ENCODE measurements at places on chromosomes 1 and 21.

DNA sequence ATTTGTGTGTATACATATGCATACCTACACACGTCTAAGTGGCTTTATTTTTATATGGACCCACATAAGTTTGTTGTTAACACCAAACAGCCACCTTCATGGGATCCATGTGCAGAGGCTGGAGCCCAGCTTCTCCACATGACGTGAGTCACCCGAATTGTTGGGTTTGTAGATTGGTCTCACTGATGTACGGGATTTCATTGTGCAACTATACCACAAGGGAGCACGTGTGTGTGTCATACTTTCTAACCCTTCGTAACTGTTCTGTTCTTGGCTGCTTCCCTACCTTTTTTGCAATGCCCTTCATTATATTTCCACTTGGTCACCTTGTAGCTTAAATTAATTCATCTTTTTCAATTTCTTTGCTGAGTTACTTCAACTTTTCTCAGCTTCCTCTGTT is 21.0 kb downstream of the SPRTN start:
- DNase-seq: no peak

GRCh38 chr1:160620942-160621632 is 25.8 kb downstream of the SLAMF1 start:
- no peak for DNase-seq

DNA sequence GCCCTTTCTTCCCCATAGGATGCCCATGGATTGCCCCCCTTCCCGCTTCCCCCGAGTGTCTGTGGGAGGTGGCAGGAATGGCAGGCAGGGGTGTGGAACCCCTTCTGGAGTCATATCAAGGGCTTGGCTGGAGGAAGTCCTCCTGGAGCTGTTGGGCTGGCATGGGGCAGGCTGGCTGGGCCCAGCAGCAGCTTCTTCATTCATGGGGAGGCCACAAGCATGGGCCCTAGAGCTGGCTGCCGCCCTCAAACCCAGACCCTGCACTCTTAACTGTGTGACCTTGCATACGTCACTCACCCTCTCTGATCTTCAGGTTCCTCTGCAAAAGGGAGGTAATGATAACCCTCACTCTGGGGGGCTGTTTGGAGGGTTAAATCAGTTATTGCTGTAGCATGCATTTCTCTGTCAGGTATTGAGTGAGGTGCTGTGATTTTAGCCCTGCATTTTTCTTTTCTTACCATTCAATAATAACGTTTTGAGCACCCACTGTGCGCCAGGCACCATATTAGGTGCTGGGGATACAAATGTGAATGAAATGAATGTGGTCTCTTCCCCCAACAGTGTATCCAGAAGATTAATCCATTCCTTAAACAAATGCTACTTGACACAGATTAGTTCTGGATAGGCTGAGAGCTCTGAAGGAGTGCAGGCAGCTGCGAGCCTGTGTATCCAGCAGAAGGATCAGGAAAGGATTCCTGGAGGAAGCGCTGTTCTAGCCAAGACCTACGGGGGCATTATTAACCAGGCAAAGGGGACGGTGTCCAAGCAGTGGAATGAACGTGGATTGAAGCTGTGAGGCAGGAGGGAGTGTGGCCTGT is 9.3 kb downstream of the PCSK9 start:
- no peak for DNase-seq

DNA sequence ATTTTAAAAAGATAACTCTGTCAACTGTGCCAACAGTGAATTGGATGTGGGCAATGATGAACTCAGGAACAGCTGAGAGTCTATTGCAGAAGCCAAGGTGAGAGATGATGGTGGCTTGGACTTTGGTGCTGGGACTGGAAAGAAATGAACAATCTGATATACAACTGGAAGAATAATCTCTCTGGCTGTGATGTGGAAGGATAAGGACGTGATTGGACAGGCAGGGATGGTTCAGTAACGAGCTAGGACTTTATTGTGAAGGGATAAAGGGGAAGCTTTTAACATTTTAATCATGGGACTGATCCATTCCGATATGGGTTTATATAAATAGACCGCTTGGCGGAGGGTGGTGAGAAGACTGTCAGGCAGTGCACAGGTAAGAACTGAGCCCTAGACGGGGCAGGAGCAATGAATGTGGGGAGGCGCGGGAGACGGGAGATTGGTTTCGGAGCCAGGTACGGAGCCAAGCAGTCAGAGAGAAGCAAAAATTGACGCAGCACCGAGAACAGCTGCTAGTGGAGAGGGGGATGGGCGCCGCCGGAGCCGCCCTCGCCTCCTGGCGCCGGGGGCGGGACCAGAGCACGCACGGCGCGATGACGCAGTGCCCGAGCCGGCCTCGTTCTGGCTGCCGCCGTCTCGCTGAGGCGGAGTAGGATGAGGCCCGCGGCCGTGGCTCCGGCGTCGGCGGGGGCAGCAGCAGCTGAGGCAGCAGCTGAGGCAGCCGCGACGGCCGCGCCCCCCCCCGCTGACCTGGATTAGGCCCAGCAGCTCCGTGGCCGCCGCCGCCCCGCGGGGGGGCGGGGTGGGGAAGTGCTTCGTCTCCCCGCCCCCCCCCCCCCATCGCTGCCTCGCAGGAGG is at the start of gene RNF11:
TSS of gene RNF11 (plus strand) at position 601 of the 858 bp plus-strand sequence. CDS start 484 bp downstream, outside the sequence.
- peak; percentile 75 for DNase-seq

DNA sequence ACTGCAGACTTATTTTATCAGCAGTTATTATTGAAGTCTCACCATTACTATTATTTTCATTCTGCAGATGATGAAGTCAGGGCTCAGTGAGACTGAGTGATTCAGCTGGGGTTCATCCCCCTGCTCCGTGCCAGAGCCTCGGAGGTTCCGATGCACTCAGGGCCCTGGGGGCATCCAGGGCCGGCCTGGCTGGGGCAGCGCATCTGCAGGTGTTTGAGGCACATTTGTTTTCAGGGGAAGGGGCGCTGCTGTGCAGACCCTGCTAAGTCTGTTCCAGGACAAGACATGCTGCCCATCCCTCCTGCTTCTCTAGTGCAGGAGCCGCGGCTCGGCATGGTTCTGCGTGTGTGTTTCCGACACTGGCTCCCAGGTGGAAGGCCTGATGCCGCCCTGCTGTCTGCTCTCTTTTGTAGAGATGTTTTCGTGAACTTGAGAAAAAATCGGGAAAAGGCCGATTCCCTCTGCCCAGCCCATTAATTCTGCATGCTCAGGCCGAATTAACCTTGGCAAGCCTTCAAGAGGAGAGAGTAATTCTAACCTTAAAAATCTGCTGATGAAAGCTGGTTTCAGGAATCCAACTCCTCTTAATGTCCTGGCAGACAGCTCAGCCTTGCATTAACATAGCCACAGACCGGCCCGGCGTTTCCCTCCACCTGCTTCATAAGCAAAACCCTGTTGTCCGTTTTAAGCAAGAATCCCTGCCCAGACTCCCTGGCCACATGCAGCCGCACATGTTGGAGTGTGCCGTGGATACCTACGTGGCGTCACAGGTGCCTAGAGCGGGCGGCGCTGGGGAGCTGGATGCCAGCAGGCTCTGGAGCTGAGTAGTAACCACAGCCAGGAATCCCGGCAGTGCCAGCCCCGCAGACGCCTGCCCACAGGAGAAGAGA is 316.0 kb upstream of the VAMP3 start:
- DNase-seq: peak; percentile 78

DNA sequence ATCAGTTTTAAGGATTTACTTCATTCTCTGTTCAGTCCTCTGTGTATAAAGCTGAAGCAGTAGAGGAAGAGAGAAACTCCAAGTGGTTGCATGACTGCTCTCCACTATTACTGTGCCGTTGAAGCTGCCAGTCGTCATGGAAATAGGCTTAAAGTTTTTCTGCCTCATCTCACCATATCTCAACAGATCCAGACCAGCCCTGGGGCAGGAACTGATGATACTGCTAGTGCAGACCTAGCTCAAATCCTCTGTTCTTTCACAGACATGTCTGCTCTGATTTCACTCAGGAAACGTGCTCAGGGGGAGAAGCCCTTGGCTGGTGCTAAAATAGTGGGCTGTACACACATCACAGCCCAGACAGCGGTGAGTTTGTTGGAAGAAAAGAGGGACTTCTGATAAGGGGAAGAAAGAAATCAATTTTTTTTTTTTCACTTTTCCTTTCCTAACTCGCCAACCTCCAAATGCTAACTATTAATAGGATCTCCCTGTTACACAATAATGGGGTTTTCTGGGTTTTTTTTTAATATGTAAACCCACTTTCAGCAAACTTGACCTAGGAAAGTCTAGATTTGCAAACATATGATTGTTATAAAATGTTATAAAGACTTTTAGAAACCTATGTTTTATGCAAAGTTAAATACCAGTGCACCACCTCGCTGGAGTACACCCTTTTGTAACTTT is 22.2 kb upstream of the STRIP1 start:
- DNase-seq: no peak

GRCh38 chr1:31926853-31927660 is 11.1 kb downstream of the PTP4A2 start:
- DNase-seq: peak; percentile 85

DNA sequence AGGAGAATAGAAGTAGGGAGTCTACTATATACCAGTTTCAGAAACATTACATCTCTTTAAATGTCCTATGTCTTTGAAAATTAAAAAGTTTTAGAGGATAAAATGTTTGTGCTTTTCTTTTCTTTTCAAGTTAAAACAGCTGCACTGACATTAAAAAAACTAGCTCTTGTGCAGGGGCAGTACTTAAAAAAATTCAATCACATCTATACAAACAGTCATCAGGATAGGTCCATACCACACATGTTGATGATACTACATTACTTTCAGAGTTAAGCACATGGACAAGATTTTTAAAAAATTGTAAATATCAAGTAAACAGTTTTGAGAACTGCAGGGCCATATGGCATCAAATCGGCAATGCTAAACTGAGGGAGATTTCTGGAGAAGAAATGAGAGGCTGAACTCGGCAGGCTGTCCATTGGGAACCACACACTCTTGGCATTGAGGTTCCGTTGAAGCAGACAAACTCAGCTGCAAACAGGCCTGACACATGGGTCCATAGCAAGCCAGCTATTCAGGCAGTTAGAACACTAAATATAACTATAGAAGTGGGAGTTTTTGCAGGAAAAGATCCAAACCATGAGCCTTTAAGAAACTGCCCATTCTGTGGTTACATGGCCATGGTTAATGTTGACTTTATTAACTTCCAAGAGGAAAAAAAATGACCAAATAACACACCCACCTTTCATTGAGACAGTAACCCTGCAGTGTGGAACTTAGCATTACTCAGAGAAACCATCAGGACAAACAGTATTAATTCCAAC is 84.5 kb upstream of the BCL10 start:
- DNase-seq: no peak

DNA sequence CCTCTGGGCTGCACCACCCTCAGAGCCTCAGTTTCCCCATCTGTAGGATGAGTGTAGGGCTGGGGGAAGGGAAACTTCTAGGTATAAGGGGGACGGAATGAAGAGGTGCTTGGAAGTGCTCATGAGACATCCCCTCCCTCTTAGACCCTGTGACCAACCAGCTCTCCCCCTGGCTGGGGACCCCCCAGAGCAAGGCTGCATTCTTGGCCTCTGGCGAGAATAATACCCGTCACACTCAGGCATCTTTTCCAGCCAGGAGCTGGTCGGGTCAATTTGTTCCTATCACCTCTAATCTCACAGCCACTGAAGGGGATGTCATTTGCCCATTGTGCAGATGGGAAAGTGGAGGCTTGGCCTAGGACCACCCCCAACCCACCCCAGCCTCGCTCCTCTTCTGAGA is 443.0 kb downstream of the PTPRU start:
- DNase-seq: no peak

GRCh38 chr1:48026701-48027532 is 29.7 kb upstream of the TRABD2B start:
- DNase-seq: no peak

DNA sequence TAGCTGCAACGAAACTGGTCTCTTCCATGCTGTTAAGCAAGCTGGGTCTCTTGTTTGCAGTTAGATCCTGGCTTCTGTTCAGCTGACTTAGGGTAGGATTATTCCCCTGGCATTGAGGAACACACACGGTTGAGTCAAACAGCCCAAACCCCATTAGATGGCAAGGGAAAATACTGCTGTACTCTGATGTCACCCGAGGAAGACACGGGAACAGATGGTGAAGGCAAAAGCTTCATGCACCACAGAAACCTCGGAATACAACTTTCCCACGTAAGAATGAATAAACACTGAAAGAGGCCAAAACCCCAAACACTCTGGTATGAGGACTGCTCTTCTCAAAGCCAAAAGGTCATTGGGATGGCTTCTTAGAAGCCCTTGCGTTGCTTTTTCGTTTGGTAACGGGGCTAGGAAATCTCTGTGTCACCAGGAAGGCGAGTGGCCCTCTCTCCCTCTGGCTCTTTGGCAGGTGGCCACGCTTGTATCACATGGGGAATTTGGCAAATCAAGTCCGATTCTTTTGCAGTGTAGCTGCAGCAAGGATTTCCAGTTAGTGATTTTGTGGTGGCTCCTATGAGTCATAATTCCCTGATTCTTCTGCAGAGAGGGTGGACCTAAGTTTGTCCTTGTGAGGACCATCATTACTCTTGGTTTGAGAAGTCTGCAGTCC is 16.7 kb upstream of the LYST start:
- peak; percentile 78 for DNase-seq

- no peak for DNase-seq
These were observed 27.6 kb downstream of the FAAH start for GRCh38 chr1:46421739-46422138.

GRCh38 chr1:90745972-90746371 is 28.9 kb upstream of the BARHL2 start:
- DNase-seq: no peak

DNA sequence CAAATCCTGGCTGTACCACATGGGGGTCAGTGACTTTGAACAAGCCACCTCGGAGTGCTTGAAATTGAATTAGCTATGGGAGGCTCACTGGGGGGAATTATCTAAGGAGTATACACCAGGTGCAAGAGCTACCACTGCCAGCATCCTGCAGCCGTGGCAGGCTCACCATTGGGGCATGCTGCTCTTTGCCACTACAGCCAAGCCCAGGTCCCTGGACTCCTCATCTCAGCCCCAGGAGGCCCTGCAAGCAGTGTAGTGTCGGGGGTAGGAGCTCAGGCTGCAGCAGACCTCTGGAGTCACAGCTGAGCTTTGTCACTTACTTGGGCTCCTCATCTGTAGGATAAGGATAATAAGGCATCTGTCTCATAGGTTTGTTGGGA is 35.3 kb downstream of the ACOT11 start:
- no peak for DNase-seq

DNA sequence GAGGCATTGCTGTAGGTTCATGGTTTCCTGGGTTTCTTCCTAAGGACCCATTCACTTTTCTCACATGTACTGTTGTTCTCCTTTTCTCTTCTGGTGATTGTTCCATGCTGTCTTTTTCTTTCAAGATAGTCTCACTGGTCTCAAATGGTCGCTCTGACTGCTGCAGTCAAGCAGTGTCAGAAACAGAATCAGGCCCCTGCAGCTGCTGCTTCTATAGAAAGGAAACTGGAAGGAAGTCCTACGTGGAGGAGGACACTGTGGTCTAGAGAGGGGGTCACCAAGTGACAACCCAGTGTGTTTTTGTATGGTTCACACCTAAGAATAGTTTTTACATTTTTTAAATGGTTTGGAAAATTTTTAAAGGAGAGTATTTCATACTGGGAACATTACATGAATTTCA is 2.4 kb downstream of the NECAP2 start:
- no peak for DNase-seq

DNA sequence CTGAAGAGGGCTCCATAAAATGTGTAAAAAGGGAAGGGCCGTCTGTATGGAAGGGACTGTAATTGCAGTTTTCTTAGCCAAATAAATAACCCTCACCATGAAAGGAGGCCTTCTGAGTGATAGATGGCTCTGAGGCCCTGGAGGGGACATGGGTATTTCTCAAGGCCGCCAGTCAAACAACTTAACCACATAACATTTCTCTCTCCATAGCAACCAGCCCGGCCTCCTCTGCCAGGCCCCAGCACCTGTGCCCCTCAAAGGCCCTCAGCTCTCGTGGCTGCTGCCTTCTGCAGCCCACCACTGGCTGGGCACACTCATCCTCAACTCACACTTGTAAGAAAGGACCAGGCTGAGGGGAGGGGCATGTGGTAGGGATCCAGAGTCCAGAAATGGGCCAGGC is 57.0 kb upstream of the GJB5 start:
- DNase-seq: no peak
